ENCODE measurements at places on chromosomes 7 and 10.

DNA sequence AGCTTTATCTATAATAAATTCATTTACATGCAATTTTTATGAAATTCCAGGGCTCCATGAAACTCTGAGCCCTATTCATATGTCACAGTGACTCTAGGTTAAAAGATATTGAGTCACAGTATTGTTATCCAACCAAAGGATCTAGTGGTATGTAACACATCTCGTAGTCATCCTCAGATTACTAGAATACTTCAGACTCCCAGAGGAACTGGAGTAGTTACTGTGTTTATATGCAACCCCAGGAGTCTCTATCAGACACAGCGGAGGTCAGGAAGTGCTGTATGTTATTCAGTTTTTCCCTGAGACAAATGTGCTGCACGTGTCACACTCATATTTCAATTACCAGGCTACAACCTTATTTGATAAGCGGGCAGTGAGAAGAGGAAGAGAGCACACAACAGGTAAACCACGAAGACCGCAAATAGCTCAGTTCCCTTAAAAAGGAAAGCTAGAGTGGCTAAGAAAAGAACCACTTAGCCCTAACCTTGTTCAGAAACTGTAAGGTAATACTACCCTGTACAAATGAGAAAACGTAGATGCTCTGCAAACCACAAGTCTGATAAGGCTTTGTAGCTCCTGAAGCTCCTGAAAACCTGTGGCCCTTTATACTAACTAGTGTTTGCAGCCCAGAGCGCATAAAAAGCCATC, 114.0 kb upstream of the CNTNAP2 start:
- DNase-seq, result no peak

DNA sequence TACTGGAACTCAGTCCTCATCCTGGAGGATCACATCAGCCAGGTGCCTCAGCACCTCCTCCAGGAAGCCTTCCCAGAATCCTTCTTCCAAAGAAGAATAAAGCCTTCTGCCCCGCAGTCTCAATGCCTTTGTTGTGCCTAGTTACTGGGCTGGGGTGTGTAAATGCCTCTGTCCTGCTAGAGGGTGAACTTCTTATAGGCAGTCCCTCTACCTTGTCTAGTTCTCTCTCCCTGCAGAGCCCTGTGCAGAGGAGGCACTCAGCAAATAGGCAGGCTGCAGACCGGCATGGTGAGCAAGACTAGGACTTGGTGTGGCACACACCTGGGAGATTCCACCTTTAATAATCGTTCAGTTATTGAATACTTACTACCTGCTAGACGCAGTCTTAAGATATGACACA, 104.7 kb upstream of the PCBD1 start:
- DNase-seq, result no peak

DNA sequence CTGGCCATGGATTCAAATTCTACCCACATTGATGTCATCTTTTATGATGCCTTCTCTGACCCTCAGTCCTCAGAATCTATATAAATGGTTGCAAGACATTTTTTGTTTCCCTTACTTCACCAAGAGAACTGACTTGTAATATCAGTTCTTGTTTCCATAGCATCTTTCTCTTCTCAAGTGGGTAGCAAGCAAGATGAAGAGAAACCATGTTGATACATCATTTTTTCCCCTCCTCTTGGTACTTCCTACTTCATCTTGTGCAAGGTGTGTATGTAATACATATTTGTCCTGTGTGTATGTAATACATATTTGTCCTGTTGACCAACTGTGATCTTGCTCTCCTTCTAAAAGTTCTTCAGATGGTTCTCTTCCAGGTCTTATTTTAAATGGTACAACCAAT, 348.6 kb downstream of the PTEN start:
- no peak for DNase-seq

DNA sequence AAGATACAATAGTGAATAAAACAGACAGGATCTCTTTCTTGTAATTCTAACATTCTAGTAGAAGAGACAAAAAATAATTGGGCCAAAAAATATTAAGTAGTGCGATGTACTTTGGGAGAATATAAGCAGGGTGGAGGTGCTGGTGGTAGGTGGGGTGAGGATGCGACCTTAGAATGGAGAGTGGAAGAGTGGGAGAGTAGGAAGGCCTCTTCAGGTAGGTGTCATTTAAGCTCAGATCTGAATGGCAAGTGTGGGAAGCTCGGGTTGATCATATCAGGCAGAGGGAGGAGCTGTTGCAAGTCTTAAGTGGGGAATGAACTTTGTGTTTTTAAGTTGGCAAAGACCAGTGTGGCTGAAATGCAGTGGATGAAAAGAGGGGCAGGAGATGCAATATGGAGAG, 3.8 kb upstream of the IFRD1 start:
- no peak for DNase-seq

DNA sequence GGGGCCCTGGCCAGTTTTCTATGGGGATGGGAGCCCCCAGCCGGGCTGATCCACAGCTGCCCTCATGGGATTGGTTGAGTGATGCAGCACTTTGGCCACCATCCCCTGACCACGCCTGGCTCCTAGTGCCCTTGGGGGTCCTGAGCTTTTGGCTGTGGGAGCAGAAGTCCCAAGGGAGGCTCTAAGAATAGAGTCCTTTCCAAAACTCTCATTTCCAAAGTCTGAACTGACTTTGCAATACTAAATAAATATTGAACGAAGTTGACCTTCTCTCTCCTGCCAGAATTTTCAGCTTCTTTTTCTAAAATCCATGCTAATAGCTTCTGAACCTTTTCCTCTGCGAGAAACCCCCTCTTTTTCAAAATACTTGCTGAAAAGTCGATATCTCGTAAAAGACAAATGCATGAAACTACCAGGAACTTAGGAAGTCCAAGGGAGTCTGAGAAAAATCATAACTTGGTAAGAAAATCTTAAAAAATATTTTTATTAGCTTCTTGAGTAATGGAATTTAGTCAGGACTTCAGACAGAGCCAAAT, 62.7 kb upstream of the IGFBP3 start:
- DNase-seq, result no peak

DNA sequence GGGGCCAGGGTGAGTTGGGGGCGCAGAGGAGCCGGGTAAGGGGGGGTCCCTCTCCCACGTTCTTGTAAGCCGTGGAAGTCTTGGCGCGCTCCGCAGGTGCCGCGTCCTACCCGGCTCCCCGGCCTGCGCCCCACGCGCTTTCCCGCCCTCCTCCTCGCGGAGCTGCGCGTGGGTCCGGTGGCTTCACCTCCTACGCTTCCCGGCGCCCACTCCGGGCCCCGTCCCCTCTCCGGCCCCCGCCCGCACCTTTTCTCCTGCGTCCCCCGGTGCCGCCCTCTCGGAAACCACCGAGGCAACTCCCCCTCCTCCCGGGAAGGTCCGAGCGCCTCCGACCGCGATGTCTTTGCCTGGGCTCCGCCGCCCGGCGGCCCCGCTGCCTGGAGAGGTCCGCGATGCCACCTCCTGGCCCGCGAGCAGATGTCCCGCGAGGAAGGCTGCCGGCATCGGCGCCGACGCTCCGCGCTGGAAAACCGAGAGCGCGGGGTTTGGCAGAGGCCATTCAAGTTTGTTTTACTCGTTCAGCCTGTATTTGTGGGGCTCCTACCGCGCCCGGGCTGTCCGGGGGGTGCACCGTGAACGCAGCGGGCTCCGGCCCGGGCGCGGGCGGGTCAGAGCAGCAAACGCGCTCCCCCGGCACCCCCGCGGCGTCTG, 2.4 kb upstream of the NKX6-2 start:
- no peak for DNase-seq

DNA sequence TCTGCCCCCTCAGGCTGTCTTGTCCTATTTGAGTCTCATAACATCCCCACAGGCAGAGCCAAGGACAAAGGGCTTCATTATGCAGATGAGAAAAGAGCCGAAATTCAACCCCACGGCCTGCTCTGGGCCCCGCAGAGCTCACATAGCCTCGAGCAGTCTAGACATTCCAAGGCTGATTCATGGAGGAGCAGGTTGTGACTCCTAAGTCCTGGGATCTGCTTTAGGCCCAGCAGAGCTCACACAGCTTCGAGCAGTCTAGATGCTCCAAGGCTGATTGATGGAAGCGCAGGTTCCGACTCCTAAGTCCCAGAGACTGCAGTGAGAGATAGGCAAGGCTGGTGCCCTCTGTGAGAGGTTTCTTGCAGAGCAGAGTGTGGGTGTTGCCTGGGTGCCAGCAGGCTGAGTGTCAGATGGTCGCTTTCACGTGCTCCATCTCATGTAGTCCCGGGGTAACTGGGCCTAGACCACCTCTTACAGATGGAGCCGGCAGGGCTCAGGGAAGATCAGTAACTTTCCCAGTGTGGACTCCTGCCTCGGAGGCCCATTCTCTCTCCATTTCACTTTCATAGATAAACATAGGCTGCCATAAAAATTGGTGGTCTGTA, 436.1 kb upstream of the FOXK1 start:
- DNase-seq, result no peak

DNA sequence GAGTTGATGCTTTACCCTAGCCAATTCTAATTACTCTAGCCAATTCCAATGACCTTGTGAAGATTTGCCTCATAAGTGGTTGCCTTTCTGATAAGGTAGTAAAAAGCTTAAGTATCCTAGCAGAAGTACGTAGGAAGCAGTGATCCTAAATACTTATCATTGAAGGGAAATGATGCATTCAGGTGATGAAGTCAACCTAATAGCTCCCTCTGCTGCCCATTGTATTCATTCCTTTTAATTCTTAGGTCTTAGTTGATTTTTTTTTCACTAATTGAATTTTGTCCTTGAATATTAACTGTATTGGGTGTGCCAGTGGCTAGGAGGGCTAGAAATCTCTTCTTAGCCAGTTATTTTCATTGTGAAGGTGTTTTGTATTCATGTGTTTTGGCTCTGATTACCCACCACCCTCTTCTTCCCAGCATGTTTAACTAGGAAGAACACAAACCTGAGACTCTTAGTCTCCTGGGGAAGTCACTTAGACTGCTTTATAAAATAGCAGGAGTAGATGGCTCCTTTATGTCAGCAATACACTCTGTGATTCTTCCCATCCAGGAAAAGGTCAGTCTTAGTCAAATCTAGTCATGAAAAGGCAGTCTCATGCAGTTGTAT, 46.3 kb downstream of the PLEKHA8 start:
- DNase-seq, result peak; percentile 53

DNA sequence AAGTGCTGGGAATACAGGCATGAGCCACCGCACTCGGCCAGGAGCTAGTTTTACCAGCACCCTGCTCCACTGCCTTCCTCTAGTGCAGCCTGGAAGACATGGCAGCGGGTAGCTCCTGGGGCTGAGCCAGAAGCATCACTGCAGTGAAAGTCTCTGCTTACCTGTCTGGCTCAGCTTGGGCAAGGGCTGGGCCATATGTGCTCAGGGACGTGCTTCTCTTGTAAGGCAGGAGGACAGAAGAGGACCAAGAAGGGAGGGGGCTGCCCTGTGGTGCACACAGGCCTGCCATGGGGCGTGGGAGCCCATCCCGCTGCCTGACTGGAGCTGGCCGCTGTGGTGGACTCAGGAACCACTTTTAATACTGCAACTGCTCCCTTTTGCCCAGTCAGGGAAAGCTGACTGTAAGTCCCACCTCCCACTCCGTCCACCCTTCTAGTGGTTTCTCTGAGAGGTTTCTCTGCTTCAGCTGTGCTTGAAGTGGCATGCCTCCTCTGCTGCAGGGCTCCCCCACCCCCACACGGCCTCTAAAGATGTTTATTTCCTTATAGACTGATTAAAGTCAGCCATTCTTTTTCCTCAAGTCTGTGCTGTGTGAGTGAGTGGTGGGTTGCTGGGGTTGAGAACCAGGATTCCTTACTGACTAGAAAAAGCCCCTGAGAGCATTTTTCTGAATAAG, 25.3 kb upstream of the C10orf95 start:
- DNase-seq, result no peak

DNA sequence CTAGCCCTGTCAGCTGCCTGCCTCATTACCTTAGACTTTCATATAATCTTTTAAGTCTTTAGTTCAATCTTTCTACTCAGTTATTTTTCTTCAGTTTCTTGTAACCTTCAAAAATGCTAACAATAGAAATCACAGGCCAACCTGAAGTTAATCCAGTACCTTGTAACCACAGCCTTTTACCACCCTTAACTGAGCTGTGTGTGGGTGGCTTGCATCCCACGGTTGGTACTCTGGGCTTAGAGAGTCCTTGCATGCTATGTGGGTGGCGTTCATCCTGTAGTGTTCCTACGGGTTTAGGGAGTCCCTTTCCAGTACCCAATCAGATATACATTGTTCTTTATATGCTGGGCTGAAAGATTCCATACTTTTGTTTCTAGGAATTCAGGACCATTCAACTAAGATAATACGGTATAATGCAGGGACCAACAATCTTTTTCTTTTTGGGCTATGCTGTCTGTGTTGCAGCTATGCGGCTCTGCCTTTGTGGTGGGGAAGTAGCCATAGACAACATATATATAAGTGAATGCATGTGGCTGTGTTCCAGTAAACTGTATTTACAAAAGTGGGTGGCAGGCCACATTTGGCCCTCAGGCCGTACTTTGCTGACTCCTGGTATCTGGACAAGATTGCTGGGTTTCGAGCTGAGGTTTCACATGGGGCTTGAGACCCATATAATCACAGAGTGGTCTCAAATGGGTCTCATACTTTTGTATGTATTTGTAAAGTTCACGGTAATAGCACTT, 280.8 kb upstream of the LRGUK start:
- DNase-seq, result no peak

DNA sequence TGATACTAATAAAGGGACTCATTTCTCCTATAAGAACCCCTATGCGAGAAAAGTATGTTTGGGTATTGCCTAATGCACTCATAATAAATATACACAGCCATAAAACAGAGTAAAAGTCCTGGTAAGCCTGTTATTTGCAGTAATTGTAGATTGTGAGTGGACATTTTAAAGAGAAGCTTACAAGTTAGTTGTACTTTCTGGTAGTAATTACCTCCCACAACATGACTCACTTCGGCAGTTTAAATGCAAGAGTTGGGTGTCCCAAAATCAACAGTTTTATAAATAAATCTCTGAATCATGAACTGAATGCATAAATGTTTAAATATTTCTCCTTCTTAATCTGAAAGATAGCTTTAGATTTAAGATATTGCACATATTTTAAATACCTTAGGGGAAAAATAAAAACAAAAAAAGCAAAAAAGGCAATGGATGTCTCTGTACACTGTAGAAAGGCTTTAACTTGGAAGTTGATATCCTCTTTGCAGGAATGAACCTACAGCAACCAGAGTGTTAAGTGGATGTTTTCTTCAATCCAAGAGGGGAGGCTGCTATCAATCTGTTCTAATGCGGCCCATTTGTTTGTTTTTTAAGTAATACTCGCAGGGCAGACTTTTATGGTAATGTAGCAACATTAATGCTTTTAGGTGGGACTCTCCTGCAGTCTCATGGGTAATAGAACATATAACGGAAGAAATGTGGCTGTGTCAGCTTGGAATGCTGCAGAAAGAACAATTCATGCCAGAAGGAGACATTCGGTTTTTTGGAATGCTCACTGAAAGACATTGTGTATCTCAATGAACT, 57.3 kb upstream of the ZEB1 start:
- DNase-seq, result no peak

- no peak for DNase-seq
Measured at GRCh38 chr7:424301-424935, 95.2 kb downstream of the PDGFA start.

DNA sequence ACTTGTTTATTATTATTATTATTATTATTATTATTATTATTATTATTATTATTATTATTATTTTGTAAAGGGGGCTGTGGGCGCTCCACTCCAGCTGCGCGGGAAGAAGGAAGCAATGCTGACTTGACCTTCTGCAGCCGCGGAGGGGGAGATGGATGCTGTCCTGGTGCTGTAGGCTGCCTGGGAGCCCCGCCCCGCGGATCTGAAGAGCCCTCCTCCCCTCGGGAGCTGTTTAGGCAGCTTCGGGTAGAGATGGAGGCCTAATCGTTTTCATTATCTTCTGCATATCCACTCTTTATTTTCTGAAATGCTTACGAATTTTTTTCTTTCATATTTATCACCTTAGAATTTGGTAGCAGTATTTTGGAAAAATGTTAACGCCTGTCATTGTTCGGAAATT, 101.2 kb upstream of the KLF6 start:
- no peak for DNase-seq

Measured in NCI-H524 (cell line).